ENCODE measurements at places on chromosomes 1 and 21. TPM values are rescaled to one million over a fixed set of nuclear protein-coding genes. Genes with fewer than 3 reads are reported as not detected.

GRCh38 chr1:38269923-38270848 lies 223.6 kb upstream of the POU3F1 start:
- peak; percentile 91 for DNase-seq

GRCh38 chr1:219209578-219209977 lies 35.9 kb downstream of the LYPLAL1 start:
- no peak for DNase-seq

DNA sequence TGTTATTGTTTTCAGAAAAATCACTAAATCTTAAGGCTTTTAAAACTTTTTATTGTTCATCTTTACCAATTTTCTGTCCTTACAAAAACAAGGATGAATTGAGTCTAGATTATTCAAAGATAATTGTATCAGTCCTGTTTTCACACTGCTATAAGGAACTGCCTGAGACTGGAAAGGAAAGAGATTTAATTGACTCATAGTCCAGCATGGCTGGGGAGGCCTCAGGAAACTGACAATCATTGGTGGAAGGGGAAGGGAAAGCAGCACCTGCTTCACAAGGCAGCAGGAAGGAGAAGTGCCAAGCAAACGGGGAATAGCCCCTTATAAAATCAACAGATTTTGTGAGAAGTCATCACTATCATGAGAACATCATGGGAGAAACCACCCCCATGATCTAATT lies 455.6 kb upstream of the ZP4 start:
- DNase-seq, result no peak

- peak; percentile 59 for DNase-seq
These were observed 20.9 kb upstream of the NCMAP start for GRCh38 chr1:24535021-24535424.

The TLCD4 gene
- total RNA-seq, result 3.3 TPM

The GUCA2B gene
- not detected for total RNA-seq

DNA sequence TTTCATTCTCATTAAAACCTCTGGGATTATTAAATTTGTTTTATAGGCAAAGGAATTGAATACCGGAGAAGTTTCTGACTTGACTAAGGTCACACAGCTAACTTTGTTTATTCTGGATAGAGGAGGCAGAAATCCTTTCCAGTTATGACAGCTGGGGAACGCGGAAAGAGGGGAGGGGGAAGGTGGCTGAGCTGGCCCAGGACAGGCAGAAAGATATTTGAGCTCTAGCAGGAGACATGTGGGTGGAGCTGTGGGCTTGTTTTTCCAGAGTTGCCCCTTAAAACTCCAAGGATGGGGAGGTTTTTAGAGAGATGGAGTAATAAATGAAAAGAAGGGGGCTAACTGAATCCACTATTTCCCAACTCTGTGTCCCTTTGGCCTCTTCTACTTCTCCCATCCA lies 27.8 kb downstream of the FOXD2 start:
- no peak for DNase-seq

DNA sequence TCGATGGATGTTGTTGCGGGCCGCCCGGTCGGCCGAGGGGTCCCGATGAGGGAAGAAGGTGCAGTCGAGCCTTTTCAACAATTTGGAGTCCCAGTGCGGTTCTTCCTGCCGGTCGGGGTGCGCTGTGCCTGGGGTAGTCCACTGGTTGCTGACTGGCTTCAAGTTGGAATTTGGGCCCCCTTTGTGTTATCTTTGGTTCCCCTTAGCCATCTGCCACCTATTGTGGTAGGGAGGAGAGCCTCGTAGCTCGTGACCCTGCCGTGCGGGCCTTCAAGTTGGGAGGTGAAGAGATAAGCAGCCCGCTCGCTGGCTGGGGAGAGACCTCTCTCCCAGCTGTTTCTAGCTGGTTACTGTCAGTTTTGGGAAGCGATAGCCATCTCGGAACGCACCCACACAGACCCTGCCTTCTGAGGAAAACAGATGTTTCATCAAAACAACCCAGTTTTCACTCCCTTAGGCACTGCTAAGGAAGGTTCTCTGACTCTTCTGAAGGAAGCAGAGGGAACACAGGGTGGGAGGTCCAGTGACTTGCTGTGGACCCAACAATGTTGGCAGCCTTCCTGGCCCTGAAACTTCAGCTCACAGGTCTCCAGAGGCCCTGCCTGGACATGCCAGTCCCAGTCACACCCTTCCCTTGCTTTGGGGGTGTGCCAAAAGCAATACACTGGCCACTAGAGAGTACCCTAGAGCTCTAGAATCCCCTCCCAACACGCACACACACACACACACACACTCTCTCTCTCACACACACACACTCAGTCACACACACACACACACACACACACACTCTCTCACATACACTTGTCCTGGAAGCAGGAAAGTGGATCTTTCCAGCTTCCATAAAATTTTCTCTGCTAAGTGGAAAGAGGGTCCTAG lies 1.0 kb downstream of the BTG2 start:
- peak; percentile 53 for DNase-seq

The FAM89A gene
- total RNA-seq, result 8.0 TPM

DNA sequence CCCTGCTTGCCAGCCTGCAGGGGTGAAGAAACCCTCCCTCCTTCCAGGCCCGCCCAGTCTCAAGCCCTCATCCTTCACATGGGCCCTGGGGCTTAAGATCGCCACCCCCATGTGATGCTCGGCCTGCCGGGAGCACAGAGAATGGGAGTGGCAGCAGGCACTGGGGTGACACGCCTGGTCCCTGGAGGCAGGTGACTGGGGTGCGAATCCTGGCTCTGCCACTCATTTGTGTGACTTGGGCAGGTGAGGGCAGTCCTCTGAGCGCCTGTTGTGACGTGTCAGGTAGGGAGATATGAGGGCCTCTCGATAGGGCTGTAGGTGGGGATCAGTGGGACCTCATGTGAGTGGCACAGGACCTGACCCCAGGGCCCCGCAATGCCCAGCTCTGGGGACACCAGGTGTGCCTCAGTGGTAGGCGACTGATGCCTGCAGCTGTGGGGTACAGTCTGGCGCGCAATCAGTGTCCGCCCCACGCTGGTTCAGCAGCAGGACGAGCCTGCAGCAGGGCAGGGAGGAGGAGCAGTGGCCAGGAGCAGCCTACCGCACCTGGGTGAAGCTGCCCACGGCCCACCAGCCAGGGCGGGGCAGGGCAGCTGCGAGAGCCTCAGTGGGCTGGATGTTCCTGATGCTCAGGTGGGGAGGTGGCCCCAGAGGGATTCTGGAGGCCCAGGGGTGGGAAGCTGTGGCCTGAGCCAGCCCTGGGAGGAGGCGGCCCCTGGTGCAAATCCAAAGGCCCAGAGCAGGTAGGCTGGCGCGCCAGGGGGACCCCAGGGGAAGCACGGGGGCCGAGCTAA lies 6.2 kb downstream of the SH2D5 start:
- DNase-seq, result peak; percentile 46

GRCh38 chr1:2821966-2822620 lies 20.6 kb upstream of the TTC34 start:
- no peak for DNase-seq

The FCGR2B gene
- not detected for total RNA-seq

DNA sequence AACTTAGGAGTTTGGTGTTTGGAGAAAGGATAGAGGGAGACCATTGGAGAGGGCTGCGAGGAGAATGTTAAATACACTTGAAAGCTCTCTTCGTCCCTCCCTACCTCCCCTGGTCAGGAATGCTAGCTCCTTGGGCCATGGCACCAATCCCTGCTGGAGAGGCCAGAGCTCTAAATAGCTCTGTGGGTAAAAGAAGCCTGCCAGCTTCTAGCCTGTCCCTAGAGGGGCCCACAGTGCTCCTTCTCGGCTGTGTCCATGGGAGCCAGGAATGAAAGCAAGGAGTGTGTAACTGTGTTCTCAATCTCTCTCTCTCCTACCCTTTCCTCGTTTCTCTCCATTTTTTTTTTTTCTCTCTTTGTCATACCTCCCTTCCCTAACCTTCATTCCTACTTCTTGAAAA lies at the start of gene CCDC190:
Gene CCDC190 (minus strand): TSS at position 75 of the 400 bp plus-strand sequence. CDS start 1,529 bp downstream, outside the sequence.
- DNase-seq, result no peak
